ENCODE measurements at places on chromosomes 5 and 9.

DNA sequence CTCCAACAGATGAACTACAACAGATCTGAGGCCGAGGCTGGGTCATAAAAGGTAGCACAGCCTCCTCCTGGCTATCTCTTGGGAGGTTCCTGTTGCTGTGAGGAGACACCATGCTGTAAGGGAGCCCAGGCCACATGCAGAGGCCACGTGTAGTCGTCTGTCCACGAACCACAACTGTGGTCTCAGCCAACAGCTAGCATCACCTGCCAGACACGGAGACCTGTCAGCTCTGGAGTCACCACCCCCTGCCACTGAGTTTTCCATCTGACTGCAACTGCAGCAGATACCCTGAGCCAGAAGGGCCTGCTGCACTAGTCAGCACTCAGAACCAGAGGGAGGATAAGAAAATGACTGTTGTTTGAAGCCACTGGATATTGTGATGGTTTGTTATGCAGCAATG, 12.7 kb upstream of the GOLM1 start:
- no peak for DNase-seq

- no peak for DNase-seq
These were observed 84.3 kb upstream of the CAST start for GRCh38 chr5:96577909-96578308.

DNA sequence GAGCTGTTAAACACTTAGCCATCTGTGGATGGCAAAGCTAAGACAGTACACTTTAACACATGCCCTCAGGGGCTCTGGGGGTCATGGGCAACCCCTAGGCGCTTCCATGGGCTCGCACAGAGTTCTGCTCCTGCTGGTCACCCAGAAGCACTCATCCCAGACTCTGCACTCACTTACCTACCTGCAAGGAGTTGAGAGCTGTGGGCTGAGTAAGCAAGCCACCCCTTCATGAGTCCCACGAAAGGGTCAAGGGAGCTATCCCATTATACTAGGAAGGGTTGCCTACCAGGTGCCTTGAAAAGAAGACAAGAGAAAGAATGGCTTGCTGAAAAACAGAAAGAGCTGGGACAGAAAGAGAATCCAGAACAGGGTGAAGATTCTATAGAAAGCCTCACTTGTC, 72.4 kb downstream of the CFAP95 start:
- DNase-seq: no peak

GRCh38 chr9:1050125-1050895, at the start of gene DMRT2:
DMRT2 (plus strand) TSS chr9:1050357; CDS start chr9:1051614, 1,257 bp downstream.
- peak; percentile 90 for DNase-seq

GRCh38 chr5:78644129-78644528, 4.4 kb downstream of the LHFPL2 start:
- DNase-seq: no peak

Data from GM13977 (cell line).